Hematopoietic multipotent progenitor cell (in vitro differentiated cells): ENCODE measurements at places on chromosomes 5 and 9.

DNA sequence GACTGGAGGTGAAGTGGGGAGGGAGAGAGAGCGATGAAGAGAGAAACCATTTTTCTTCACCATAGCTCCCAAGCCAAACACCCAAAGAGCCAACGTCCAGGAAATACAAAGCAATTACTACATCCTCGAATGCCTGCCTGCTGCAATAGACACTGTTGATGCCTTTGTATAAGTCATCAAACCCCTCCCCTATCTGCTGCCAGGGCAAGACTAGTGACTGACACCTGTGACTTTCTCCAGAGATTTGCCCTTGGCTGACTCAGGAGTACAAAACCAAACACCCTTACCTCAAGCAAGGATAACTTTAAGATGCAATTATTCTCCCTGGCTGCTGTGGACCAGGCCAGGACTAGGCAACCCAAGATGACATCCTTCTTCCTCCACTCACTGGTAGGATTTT, 81.8 kb upstream of the RASA1 start:
- no peak for DNase-seq

GRCh38 chr9:137041124-137041523, 4.9 kb downstream of the NPDC1 start:
- no peak for DNase-seq

GRCh38 chr9:123389070-123389469, 33.1 kb downstream of the CRB2 start:
- no peak for DNase-seq

- no peak for DNase-seq
Observed at GRCh38 chr5:14296533-14297331, 153.6 kb downstream of the TRIO start.

DNA sequence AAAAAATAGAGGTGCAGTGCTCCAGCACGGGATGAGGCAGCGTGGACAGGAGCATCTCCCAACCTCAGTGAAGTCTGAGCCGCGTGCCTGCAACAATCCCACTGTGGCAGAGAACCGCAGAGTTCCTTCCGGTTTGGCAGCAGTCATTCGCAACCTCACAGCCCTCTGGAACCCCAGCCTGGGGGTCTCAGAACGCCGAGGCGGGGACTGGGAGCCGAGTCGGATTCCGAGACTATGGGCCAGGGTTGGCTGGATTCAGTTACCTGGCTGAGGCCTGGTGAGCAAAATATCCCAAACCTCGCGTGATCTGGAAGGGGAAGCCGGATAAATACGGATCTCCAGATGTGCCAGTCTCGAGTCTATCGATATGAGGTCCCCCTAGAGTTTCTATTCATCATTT, 27.0 kb downstream of the CDKN2A start:
- no peak for DNase-seq
